ENCODE measurements at places on chromosomes 5 and 9.

DNA sequence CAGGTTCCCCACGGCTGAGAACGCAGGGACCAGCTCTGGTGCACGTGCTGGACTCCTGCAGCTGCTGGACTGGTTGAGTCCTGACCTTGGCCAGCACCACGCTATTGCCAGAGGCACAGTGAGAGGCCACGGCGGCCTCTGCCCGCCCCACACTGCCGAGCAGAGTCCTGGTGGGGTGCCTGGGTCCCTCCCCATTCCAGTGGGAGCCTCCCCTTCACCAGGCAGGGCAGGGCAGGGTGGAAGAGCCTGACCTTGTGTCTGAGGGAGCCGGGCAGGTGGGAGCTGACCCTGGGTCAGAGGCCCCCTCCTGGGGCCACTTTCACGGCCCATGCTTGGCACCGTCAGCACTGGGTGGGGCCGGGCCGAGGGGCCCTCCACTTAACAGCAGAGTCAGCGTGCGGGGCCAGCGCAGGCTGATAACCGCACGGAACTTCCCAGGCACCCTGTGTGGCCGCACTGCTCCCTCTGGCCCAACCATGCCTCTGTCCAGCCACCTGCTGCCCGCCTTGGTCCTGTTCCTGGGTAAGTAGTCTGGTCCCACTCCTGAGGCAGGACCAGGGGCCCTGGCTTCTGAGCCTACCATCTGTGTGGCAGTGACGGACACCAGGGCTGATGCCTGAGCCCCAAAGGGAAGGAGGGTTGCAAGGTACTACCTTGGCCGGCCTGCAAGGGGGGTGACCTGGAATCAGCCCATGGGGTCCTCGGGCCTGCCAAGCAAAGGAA, at the start of gene MAMDC4:
TSS of gene MAMDC4 (plus strand) at position 406 of the 723 bp plus-strand sequence. CDS start at position 477, 71 bp downstream.
- no peak for DNase-seq

- DNase-seq: no peak
Measured at GRCh38 chr9:78775211-78775610, 478.3 kb downstream of the PSAT1 start.

- DNase-seq: no peak
Measured at GRCh38 chr9:112042244-112042638, 132.9 kb downstream of the SUSD1 start.

- DNase-seq: no peak
Measured at GRCh38 chr9:1049641-1050040, 516 bp upstream of the DMRT2 start.

GRCh38 chr9:1353291-1353690, 303.1 kb downstream of the DMRT2 start:
- DNase-seq: no peak

DNA sequence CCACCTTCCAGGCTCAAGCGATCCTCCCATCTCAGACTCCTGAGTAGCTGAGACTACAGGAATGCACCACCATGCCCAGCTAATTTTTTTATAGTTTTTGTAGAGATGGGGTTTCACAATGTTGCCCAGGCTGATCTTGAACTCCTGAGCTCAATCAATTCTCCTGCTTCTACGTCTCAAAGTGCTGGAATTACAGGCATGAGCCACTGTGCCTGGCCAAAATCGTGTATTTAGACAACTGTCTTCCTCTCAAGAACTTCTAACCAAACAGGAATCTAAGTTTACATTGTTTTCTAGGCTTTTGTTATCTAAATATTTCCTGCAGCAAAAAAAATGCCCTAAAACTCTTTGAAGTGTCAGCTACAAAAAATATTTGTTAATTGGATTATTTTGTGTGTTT, 78.8 kb downstream of the NLN start:
- DNase-seq: no peak

- DNase-seq: no peak
Measured at GRCh38 chr5:65695162-65695755, 26.6 kb downstream of the SGTB start.

DNA sequence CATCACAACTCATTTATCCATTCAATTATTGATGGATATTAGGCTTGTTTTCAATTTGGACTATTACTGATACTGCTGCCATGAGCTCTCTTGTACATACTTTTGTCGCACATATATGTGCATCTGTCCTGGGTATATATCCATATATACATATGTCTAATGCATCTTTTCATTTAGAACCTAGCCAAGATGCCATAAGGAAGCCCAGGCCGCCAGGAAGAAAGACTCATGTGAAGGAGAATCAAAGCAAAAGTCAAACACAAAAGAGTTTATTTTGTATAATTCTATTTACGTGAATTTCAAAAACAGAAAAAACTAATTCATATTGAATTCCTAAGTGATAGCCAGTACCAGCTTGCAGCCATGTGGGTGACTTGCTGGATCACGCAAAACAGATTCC, 79.0 kb downstream of the ADAMTS12 start:
- no peak for DNase-seq

DNA sequence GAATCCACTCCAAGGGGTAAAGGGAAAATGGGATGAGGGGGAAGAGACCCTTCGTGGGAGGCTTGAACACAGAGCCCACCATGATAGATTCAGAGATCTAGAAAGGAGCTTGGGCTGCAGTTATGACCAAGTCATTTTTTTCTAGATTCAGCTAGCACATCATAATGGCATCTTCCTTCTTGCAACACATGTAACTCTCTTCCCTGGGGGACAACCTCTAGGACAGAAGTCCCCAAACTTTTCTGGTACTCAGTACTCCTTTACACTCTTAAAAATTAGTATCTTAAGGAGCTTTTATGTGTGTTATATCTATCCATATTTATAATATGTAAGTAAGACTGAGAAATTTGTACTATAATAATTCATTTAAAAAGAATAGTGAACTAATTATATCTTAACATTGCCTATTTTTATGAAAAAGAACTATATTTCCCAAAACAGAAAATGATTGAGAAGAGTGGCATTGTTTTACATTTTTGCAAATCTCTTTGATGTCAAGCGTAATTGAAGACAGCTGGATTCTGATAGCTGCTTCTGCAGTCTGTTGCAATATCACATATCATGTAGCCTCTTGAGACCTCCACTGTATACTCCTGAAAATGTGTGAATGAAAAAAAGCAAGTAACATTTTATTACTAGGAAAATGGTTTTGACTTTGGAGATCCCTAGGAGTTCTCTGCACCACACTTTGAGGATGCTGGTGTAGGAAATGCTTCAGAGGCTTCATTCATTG, 875 bp downstream of the ACO1 start:
- DNase-seq: no peak

DNA sequence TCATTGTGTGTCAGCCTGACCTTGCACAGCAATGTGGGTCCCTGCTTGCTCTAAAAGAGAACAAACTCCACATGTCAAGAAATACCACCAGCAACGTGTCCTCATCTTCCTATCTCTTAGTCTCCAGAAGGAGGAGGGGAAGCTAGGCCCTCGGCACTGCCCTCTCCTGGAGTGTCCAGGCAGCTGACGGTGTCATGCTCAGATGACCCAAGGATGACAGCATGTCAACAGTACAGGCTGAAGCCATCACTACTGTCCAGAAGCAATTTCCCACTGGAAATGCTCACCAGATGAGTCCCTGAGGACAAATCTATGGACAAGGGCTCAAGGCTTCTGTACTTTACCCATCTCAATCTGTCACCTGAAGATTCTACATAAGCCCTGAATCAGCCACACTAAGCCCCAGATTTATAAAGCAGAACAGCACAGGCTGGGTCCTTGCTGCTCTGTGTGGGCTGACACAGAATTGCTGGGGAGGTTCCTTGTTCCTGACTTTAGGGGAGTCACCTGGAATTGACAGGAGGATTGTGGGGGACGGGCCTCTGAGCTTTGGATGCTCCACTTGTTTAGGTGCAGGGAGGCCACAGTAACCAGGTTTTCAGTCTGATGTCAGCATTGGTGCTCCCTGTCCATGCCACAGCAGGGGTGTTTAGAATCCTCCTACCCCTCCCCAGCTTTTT, 210.2 kb downstream of the DAB2IP start:
- DNase-seq: no peak

Data from activated T-cell treated with anti-CD3 and anti-CD28 coated beads, Interleukin-2, amount 50 U/mL, for 24 hours (primary cell).